Keratinocyte (primary cell): ENCODE measurements at places on chromosomes 3 and 15.

GRCh38 chr3:87045473-87045872 is 54.5 kb upstream of the VGLL3 start:
- DNase-seq: no peak

DNA sequence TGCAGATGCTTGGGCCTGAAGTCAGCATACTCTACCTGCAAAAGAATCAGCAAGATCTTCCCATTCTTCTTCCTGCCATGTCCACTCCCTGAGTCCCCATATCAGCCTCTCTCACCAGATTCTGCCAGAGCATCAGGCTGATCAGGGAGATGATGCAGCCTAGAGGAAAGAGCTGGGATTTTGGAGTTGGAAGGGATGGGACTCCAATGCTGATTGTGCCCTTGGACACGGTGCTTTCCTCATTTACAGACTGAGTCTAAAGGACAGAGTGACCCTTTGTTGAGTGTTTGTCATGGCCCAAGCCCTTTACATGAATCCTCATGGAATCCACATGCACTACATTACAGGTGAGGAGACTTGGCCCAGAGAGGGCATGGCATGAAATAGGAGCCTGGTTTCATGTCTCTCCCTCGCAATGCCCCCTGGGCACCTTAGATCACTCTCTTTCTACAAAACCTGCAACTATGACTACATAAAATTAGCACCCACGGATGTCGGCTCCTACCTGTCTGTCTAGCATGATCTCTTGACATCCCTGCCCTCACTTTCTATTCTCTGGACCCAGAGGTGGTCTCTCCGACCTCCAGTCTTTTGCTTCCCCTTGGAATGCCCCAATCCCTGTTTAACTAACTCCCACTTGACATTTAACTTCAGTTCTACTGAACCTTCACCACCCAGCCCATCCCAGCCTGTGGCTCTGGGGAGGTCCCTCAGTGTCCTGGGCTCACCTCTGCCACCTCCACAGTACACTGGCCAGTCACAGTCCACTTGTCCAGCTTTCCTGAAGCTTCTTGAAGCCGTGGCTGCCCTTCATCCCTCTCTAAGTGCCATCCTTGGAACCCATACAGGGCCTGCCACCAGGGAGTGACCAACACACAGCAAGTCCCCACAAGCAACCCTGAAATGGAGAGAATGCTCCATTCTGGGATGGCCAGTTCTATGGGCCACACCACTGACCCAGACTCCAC is 173.5 kb downstream of the ABHD5 start:
- no peak for DNase-seq

GRCh38 chr3:127074900-127075360 is 92.0 kb downstream of the PLXNA1 start:
- peak; percentile 72 for DNase-seq

DNA sequence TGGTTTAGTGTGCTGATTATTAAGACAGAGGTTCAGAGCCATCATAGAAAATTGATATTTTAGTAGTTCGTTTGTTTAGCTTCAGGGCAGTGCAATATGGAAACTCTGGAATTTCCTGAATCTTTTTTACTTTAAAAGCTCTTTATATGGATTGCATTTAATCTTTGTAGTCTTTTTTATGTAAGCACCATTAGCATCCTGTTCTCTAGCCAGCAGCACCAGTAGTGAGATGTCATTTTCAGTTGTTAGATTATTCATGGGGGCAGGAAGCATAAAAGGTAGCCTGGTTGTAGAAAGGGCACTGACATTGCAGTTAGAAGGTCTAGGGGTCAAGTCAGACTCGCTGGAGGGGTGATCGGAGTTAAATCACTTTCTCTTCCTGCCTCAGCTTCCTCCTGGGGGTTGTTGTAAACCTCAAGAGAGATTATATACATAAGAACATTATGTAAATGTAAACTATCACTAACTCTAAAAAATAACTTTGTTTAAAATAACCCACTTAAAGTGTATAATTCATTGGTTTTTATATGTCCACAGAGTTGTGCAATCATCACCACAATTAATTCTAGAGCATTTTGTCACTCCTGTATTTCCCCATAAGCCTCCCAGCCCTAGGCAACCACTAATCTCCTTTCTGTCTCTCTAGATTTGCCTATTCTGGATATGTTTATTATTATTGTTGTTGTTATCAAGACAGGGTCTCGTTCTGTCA is 31.4 kb upstream of the ITPKA start:
- no peak for DNase-seq

GRCh38 chr15:89002281-89002761 is 85.9 kb upstream of the ABHD2 start:
- no peak for DNase-seq

- DNase-seq: peak; percentile 17
Observed at GRCh38 chr3:158659454-158660237, 12.8 kb downstream of the LXN start.

DNA sequence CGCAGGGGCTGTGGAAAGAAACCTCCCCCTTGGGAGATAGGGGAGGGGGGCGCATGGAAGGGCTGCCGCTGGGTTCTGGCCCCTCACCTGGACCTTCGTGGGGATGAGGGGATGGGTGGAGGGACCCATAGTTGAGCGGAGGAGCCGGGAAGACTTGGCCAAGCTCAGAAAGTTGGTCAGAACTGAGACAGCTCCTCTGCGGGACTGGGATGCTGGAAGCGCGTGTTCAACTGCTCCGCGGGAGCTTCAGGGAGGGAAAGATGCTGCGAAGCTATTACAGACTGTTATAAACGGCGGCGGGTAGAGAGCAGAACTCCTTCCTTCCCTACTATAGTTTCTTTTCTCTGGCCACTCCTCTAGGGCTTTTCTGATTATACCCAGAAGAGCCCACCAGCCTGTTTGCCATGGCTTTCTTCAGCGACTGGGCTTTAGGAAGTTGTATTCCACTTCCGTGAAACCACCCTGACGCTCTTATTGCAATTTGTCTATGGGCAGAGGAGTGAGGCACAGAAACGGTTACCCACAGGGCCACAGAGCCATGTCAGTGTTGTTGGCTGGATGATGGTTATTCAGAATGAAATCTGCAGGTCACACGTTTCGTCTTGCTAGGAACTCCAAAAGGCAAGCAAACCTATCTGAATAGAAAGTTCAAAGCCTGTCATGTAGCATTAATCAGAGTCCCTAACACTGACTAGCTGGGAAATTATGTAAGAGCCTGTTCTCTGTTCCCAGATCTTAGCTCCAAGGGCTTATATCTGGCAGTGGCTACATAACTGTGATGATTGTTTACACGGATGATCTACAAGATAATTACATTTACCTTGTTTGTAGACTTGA is 1.1 kb downstream of the SYNPR start:
- DNase-seq: no peak

DNA sequence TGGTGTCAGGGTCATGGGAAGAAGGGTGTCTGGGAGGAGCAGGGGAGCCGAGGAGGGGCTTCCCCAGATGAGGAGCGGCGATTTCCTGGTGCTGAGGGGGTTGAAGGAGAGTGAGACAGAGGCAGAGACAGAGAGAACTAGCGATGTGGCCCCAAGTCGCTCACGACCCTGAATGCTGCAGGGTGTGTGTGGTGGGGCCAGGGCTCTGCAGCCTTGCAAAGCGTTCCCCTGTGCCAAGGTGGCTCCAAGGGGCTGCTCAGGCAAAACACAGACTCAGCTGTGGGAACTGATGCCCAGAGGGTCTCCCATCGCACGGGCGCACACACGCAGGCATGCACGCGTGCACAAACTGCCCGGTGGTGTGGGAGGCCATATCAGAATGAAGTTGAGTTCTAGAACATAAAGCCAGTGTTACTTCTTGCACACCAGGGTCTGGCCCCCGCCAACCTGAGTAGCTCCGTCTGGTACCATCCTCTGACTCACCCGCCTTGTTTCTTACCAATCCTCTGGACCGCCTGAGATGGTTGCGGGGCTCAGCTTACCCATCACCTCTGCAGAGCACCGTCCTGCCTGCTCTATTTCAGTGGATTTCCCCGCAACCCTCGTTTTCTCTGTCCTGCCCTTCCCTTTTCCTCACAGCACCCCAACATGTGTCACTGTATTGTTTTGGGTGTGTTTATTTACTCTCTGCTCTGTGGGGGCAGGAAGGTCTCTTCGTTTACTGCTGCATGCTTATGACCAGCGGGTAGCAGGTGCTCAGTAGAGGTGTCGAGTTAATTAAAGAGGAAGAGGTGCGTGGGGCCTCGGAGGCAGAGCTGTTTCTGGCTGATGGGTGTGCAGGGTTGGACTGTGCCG is 4.5 kb downstream of the MELTF start:
- no peak for DNase-seq

DNA sequence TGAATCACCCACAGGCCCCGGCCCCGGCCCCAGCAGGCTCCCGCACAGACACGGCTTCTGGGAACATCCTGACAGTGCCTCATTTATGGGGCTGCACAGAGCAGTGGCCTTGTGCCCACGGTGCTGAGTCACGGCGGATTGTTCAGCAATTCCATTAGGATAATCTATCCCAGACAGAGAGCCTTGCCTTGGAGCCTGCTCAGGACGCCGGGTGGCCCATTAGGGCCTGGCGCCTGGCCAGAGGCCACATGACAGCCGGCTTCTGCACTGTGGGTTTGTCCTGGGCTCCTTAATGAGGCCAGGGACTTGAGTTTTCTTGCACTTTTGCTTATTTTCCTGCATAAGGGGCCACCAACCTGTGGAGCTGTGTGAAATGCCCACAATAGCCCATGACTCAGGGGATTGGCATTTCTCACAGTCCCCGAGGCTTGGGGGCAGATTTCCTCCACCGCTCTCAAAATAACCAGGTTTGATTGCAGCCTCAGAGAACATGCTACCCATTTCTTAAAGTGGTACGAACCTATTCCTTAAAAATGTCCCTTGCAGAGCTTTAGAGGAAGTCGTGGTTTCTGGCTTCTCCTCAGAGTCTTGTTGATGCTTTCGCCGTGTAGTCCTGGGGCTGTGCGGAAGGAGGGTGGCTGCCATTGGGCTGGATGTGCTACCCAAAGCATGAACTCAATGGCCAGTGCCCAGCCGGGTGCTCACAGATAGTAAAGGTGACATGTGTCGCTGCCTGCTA is 19.0 kb downstream of the SYNM start:
- DNase-seq: peak; percentile 64

DNA sequence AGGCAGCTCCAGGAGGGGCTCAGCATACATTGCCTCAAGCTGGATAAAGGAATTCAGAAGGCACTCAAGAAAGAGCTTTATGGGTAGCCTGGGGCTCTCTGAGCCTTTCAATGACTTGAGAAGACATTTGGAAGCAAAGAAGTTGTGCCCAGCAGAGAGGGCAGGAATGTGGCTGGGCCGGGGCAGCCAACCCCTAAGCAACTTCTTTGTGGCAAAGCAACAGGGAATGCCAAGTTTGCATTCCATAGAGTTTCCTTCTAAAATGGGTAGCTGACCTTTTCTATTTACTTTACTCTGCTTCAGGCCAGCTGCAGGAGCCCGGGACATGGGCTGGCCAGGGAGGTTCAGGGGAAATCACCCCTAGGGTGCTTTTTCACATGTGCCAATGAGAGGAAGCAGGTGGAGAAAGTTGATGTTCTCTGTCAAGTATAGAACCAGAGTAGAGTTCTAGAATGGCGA is 45.6 kb downstream of the CCDC12 start:
- DNase-seq: no peak

- DNase-seq: no peak
Observed at GRCh38 chr3:22615790-22616189, 587.3 kb upstream of the UBE2E2 start.

DNA sequence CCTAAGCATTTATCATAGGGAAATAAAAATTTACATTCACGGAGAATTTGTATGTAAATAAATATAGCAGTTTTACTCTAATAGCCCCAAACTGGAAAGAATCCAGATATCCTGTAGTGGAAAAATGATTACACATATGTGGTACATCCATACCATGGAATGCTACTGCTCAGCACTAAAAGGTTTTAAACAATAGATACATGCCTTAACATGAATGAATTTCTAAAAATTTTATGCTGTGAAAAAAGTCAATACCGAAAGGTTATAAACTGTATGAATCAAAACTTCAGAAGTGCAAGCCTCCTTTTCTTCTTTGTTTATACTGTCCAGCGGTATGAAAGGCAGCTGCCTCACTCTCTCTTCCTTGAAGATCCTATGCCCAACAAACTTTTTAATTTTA is 37.5 kb upstream of the MCTP2 start:
- DNase-seq: no peak

- no peak for DNase-seq
Observed at GRCh38 chr3:17583530-17583929, 158.9 kb downstream of the TBC1D5 start.
